ENCODE measurements at places on chromosomes 7 and 10.

- DNase-seq: no peak
These were observed 33.0 kb upstream of the NOBOX start for GRCh38 chr7:144436500-144436899.

DNA sequence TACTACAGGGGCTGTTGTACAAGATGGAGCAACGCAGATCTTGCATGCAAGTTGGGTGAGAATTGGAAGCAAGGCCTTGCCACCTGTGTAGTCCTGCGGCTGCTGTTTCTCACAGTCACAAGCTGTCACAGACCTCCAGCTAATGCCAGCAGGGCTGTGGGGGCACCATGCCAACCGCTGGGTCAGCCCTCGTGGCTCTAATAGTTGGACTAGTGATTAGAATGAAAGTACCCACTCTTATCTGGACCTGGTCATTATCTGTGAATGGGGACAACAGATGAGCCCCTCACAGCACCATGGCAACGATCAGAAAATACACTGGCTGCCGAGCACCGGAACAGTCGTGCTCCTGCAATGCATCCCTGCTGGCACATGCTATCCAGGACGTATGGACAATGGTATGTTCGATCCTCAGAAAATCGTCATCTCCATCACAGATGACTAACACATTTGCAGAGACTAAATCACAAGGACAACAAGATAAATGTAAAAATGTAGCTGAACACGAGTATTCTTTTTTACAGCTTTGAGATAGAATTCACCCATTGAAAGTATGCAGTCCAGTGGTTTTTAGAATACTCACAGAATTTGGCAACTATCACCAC lies 80.4 kb upstream of the CALN1 start:
- no peak for DNase-seq

DNA sequence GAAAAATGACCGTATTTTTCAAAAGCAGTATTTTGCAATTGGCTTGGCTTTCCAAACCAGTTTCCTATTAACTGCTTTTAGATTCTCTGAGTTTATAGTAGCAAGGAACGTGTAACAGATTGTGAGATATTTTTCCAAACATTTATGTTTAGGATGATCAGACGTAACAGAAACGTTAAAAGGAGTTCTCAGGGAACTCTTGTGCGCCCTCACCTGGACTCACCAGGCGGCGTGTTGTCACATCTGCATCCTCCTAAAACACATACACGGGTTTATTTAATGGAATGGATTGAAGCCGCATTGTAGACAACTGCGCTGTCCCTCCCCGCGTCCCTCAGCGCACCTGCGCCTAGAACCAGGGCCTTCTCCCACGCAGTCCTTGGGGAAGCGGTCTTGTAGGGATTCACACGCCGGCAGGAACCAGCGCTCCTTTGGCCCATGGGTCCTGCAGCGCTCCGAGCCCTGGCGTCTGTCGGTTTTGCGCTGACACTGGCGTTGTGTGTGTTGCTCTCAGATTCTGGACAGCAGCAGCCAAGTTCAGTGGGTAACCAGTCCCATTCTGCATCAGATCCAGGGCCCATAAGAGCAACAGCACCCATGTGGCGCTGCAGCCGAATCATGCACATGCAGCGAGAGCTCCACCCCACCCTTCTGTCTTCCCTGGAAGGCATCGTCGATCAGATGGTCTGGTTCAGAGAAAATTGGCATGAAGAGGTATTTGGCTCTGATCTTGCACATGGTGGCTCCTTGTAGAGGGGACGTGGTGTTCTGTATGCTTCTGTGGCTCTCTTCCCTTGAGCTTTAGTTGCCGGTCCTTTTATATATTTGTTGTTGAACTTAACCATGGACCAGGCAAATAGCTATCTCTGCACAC lies 114.9 kb downstream of the TRRAP start:
- DNase-seq: no peak

DNA sequence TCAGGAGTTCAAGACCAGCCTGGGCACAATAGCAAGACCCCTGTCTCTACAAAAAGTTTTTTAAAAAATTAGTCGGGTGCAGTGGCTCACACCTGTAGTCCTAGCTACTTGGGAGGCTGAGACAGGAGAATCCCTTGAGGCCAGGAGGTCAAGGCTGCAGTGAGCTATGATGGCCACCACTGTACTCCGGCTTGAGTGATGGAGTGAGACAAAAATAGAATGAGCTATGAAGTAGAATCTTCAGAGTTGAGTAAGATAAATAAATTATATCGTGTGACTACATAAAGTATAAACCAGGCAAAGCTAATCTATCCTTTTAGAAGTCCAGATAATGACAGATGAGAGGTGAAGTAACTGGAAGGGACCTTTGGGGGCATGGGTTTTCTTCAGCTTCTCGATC lies 15.3 kb upstream of the MRPS24 start:
- no peak for DNase-seq

- no peak for DNase-seq
These were observed 70.2 kb upstream of the PDSS1 start for GRCh38 chr10:26627324-26627723.

- DNase-seq: no peak
These were observed 1.6 kb downstream of the FAM133B start for GRCh38 chr7:92588561-92588960.

DNA sequence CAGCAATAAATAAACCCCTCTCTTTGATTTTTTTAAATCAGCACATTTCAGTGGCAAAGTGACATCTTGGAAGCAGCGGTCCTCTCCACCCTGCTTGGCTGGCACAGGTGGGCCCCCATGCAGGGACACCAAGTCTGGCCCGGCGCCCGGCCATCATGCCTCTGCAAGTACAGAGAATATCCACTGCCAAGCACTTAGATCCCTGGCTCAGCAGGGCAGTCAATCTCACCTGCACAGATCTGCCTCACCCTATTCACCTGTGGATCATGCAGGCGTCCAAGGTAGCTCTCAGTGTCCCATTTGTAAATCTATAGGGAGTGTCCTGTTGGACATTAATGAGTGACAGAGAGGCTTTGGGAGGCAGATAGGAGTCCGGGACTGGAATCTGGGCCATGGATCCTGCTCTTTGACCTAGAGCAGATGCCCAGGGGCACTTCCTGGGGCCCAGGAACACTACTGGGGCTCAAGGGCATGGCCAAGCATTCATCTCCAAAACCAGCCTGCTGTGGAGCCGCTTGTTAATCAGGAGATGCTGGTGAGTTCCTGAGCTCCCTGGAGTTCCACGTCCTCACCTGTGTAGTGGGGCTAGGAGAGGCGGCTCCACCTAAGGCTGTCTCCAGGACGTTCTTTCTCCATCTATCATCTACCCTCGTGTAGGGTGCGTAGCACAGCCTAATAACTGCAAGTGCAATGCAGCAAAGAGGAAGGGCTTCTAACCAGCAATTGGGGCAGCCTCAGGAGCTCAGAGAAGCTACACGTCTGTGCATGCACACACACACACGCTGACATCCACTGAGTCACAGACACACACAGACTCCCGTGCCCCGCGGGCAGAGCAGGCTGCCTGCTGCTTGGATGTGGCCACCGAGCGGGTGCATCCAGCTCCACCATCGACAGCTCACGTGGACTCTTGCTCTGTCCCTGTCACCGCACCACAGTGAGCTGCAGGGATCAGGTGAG lies 123.6 kb downstream of the OAT start:
- no peak for DNase-seq

DNA sequence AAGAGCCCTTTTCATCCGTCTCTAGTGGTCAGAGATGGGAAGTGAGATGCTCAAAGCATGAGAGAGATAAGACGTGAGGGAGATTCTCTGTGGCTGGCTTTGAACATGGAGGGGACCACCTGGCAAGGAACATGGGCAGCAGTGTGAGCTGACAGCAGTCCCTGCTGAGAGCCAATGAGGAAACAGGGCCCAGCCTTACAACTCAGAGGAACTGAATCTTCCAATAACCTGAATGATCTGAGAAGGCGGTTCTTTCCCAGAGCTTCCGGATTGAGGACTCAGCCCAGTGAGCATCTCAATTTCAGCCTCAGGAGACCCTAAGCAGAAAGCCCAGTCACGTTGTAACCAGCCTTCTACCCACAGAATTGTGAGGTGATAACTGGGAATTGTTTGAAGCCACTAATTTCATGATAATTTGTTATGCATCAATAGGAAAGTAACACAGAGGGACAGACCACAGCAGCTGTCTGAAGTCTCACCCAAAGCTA lies 33.9 kb upstream of the IKZF1 start:
- no peak for DNase-seq

- DNase-seq: no peak
These were observed 672 bp downstream of the LFNG start for GRCh38 chr7:2520131-2520760.

GRCh38 chr7:2834748-2835441 lies 9.2 kb downstream of the GNA12 start:
- no peak for DNase-seq

GRCh38 chr7:6232534-6232933 lies 39.9 kb downstream of the CYTH3 start:
- DNase-seq: no peak

DNA sequence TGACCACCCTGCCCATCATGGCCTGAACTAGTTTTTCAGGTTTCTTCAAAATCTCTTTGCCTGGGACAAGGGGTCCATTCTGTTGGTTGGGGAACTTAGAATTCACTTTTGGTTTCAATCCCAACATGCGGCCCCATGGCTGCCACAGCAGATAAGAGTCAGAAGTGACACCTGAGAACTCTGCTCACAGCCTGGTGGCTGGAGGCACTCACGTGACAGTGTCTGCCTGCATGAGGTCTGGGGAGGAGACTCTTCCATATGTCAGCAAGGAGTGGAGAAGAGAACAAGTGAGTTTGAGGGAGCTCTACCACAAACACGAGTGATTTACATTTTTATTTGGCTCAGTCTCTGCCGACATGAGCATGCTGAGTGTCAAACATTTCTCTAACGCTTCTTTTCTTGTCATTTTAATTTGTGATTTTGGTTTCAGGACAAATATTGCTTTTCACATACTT lies 370.4 kb downstream of the TNS3 start:
- DNase-seq: no peak

DNA sequence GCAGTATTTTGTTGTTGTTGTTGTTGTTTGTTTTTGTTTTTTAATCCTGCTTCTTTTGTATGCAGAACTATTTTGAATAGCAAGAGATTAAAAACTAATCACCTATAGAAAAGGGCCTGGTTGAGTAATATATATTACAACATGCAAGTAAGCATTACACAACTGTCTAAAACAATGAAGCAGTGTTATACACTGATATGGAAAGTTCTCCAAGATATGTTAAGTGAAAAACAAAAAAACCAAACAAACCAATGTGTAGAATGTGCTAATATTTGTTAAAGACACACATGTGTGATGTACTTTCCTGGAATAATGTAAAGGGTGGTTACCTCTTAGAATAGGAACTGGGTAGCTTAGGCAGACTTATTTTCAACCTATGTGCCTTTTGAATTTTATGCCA lies 117.4 kb downstream of the ZNF365 start:
- no peak for DNase-seq

- no peak for DNase-seq
These were observed 45.5 kb downstream of the DPYSL4 start for GRCh38 chr10:132232023-132232951.

DNA sequence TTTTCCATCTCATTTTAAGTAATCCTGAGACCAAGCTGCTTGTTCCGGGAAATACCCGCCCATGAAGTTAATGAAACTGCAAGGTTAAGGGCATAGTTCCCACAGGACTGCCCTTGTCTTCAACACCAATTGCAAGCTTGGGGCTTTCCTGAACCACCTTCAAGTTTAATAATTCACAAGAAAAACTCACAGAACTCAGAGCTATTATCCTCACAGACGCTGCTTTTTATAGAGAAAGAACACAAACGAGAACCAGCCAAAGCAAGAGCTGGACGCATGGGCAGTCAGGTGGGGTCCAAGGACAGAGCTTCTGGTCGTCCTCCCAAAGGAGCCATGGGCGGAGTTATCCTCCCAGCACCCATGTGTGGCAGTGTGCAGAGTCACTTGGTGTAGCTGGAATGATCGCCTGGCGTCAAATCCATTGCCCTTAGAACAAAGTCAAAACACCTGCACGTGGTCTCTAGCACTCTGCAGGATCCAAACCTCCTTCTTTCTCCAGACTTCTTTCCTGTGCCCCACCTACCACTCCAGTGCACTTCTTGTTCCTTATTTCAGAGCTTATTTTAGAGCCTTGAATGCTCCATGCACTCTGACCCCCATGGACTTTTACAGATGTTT lies 56.7 kb downstream of the SNX10 start:
- no peak for DNase-seq

DNA sequence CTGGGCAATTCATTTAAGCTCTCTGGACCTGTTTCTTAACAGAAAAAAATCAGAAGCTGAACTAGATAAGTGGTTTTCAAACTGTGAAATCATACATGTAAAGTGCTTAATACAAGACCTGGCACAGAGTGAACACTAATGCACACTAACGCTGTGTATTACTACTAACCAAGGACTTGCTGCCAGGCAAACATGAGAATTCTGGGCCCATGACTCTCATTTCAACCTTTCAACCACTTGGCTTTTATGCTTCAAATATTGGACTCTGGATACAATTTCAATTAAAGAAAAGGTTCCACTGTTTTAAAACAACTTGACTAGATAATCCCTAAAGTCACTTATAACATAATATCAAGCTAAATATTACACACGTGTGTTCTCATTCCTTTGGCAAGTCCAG lies 73.4 kb downstream of the SRPK2 start:
- DNase-seq: no peak

GRCh38 chr7:44111761-44112160 lies 7.6 kb downstream of the AEBP1 start:
- no peak for DNase-seq

- DNase-seq: no peak
These were observed 131.9 kb upstream of the PCGF5 start for GRCh38 chr10:91088300-91089140.

GRCh38 chr7:150685219-150686029 lies at the start of gene GIMAP2:
TSS of gene GIMAP2 (plus strand) at chr7:150685706. CDS start at chr7:150687060, 1,354 bp downstream.
- no peak for DNase-seq

- DNase-seq: peak; percentile 44
These were observed 57.0 kb downstream of the YKT6 start for GRCh38 chr7:44257618-44258422.

- DNase-seq: no peak
These were observed 116.3 kb downstream of the WDFY4 start for GRCh38 chr10:48801001-48801421.

- DNase-seq: no peak
These were observed 143.3 kb downstream of the KCNMA1 start for GRCh38 chr10:77494327-77494726.

- DNase-seq: no peak
These were observed 30.0 kb downstream of the ZNF800 start for GRCh38 chr7:127362364-127363027.

GRCh38 chr10:126014309-126014708 lies 117.9 kb downstream of the FANK1 start:
- DNase-seq: no peak

DNA sequence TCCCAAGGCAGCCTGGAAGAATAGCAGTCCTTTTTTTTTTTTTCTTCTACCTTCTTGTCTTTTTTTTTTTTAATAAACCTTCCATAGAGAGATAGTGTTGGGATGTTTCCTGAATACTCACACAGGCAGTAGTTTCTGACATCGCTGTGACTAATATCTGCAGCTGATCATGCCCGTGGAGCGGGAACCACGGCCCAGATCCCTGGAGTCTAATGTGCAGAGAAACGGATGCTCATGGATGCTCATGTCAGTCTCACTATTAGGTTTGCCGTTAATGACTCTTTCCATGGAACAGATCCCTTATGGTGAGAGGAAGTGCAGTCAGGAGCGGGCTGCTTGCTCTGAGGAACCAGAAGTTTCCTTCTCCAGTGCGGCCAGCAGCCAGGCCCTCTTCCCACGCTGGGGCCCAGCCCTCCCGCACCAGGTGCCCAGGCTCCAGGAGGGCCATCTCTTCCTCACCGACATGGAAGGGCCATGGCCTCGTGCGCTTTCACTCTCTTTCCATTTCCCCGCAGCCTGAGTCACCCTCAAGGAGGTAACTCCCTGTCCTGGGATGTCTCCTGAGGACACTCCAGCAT lies 132.5 kb downstream of the WDR37 start:
- DNase-seq: no peak

- no peak for DNase-seq
These were observed 227.4 kb downstream of the GRID1 start for GRCh38 chr10:86139066-86139657.

Data from T-cell (primary cell).